ENCODE measurements at places on chromosomes 5 and 9.

DNA sequence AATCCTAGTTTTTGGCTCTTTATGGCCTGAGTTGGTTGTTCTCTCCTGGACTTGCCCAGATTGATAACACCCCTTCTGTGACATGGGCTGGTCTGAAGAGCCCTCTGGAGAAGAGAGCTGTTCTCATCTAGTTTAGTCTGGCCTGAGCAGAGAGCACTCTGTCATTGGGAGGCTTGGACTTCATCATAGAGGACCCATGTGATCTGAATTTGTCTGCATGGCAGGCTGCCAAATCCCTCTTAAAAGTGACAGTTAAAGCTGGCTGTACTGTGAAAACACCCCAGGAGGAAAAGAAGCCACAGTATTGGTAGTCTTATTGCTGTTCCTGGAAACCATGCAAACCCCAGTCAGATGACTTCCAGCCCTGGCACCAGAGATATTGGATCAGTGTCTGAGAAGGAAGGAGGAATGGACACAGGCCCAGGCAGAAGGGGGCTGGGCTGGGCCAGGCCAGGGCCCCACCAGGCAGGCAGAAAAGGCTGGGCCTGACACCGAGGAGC lies 3.7 kb upstream of the WDR31 start:
- no peak for DNase-seq

GRCh38 chr9:2628919-2629318 lies 7.3 kb downstream of the VLDLR start:
- no peak for DNase-seq

GRCh38 chr5:92527311-92528078 lies 1053.5 kb downstream of the NR2F1-AS1 start:
- no peak for DNase-seq

DNA sequence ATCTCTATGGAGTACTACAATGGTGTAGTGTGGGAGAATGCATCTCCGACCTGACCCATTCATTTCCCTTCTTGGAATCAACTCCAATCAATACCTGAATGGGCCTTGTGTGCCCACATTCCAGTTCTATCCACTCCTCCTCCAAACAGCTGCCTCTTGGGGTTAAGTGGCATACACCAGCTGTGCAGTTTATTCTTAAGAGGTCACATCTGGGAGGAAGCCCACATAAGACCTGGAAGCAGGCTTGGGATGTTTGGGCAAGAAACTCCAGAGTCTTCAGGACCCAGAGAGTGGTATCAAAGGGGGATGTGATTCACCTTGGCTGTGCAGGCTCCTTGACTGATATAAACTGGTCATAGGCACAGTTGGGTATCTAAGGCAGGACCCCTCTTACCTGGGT lies 46.0 kb downstream of the ACTBL2 start:
- DNase-seq = no peak

DNA sequence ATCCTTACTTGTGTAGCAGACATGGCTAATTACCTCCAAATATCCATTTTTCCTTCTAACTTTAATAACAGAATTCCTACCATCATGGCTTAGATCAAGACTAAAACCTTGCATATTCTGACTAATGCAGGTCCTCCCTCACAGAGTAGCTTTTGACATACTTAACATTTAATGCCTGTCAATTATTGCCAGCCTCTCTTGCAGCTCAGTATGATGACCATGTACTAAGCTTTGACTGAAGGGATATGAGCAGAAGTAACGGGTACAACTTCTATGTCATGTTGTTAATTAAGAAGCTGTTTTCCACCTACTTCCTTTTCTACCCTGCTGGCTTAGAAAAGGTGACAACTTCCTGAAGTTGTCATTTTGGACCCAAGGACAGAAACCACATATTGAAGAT lies 533.4 kb downstream of the PSAT1 start:
- DNase-seq = no peak

GRCh38 chr9:73743826-73744225 lies 592.2 kb downstream of the ANXA1 start:
- DNase-seq = no peak

Data from stimulated activated CD4-positive, alpha-beta T cell treated with anti-CD3 and anti-CD28 coated beads, TNF-alpha, amount 100 ng/mL, for 48 hours (primary cell).